Left cardiac atrium (tissue), 4 donors: ENCODE measurements at places on chromosomes 13 and 19. TPM values are rescaled to one million over a fixed set of nuclear protein-coding genes. Genes with fewer than 3 reads are reported as not detected.
A peak's percentile ranks its signal among the peaks of the same experiment; 100 is the strongest.

DNA sequence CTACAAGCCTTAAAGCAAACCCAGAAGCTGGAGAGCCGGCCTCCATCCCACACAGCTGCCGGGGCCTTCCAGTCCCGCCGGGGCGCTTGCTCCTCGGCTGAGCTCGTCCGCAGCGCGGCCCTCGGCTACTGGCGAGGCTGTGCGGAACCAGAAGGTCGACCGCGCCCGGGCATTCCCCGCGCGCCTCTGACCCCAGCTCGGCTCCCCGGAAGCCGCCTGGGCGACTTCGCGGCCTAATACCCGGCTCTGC, 863 bp downstream of the ANKRD10 start:
- DNase-seq: no peak

GRCh38 chr13:46605825-46606554, 53.0 kb downstream of the LRCH1 start:
- DNase-seq: no peak

- peak; percentile 89 for DNase-seq
Observed at GRCh38 chr19:47790398-47790814, 11.9 kb downstream of the SELENOW start.

GRCh38 chr13:112940236-112940635, 28.8 kb upstream of the MCF2L start:
- no peak for DNase-seq

GRCh38 chr13:28423010-28423409, 71.9 kb downstream of the FLT1 start:
- peak; percentile 30 for DNase-seq

DNA sequence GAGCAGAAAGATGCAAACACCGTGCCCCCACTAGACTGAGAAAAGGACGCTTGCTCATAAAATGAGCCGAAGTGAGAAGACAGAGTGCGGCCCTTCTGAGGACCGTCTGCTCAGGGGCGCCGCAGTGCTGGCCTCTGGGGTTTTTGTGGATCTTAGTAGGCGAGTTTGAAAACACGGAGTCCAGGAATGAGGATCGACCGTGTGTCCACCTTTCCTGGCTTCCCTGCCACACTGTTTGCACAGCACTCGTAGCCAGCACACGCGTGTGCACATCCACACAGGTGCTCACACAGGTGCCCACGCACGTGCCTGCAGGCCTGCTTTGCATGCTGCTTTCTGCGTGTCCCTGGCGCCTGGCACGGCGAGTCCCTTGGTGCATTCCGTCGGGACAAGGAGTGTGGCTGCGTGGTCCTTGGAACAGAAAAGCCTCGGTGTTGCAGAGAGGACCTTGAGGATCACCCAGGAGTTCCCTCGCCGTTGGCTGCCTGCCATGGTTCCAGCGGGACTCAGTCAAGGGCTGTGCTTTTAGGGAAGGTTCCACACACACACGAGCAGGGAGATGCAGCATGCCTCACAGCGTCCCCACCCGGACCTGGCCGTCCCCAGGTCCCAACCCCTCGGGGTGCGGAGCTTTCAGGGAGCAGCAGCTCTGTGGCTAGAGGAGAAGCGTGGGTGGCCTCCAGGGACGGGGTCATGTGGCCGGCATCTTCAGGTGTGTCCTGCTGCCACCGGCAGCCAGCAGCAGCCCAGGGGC, 10.1 kb upstream of the ZNF554 start:
- DNase-seq: no peak

DNA sequence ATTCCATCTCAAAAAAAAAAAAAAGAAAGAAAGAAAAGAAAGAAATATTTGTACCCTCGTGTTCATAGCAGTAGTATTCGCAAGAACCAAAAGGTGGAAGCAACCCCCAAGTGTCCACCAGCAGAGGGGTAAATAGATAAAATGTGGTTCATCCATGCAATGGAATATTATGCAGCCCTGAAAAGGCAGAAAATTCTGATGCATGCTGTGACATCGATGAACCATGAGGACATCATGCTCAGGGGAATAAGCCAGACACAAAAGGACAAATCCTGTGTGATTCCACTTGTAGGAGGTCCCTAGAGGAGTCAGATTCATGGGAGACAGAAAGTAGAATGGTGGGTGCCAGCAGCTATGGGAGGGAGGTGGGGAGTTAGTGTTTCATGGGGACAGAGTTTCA, 6.4 kb upstream of the LRRC8E start:
- no peak for DNase-seq

- DNase-seq: no peak
Observed at GRCh38 chr13:26585136-26585535, 27.7 kb downstream of the WASF3 start.

DNA sequence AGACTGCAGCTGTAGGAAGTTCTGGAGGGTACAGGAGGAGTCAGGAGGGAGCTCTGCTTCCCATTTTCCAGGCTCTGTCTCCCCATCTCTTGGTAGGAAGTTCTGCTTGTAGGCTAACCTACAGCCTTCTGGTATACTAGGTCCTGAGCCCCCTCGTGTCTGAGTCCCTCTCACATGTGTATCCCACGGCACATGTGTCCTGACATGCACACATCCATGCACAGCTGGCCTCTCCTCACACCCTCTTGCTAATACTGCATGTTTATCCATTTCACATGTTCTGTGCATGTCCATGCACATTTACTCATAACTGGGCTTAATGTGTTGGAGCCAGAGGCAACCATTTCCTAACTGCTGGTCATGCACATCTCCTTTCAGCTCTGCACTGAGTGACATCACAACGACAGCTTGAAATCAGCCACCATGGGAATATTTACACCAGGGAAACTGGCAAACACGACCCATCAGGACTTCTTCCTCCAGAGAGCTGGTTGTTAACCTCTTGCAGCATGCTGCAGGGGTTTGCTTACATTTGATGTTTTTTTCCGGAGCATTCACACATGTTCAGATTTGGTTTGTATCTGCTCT, 3.0 kb downstream of the CD209 start:
- no peak for DNase-seq

- no peak for DNase-seq
Observed at GRCh38 chr13:42173789-42174343, 98.1 kb upstream of the AKAP11 start.

DNA sequence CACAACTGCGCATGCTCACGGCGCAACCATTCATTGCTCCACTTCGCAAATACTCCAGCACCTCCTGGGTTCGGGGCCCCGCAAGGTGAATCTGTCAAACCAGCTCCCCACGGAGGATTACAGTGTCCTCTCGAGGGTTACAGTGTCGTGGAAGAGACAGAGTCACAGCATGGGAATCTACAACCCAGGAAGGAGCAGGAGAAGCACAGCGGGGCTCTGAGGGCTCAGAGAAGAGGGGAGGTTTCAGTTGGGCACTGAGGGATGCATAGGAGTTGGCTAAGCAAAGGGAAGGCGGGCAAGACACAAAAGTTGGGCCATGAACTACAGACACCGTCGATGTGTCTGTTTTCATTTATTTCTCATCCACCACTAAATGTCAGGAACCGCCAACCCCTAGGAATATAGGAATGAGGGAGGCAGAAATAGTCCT, 1.0 kb upstream of the GTF2F1 start:
- DNase-seq: no peak

DNA sequence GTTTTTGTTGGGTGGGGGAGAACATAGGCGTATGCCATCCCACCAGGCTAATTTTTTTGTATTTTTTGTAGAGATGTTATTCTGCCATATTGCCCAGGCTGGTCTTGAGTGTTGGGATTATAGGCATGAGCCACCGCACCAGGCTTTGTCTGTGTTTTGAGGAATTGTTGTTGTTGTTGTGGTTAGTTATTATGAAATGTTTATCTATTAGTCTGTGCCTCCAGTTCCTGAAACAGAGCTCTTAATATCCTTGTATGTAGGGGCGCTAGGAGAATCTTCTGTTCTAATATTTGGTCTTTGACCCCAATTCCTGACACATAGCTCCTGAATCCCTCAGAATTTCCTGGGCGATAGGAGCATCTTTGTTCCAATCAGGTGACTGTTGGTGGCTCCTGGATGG, 5.6 kb upstream of the LATS2 start:
- no peak for DNase-seq

GRCh38 chr13:85828094-85828684, 29.0 kb upstream of the SLITRK6 start:
- DNase-seq: no peak

GRCh38 chr19:16259385-16260159, 61.9 kb downstream of the AP1M1 start:
- DNase-seq: no peak

- DNase-seq: no peak
Observed at GRCh38 chr13:63308549-63309165, 1893.0 kb upstream of the PCDH20 start.

GRCh38 chr13:100075700-100076587, 12.9 kb upstream of the PCCA start:
- DNase-seq: no peak

- DNase-seq: peak; percentile 73
Observed at GRCh38 chr19:2969104-2969504, 8.3 kb upstream of the TLE6 start.

LRRC63 gene
- total RNA-seq: not detected

CYP2A6 gene
- total RNA-seq: not detected

PAK4 gene
- 15.8 TPM for total RNA-seq

OR10H2 gene
- total RNA-seq: not detected
